Activated T-cell treated with anti-CD3 and anti-CD28 coated beads, Interleukin-2, amount 50 U/mL, for 72 hours (primary cell): ENCODE measurements at places on chromosomes 6 and 20. TPM values are rescaled to one million over a fixed set of nuclear protein-coding genes. Genes with fewer than 3 reads are reported as not detected.

The VSTM2L gene
- total RNA-seq: not detected

The TMEM170B gene
- 1.6 TPM for total RNA-seq

The OXT gene
- total RNA-seq: 1.2 TPM

The FOXF2 gene
- not detected for total RNA-seq

The ULBP2 gene
- 1.00 TPM for total RNA-seq

The PCSK2 gene
- not detected for total RNA-seq

The ADGRF1 gene
- not detected for total RNA-seq

The FAM162B gene
- total RNA-seq: not detected

The C6orf141 gene
- total RNA-seq: 0.67 TPM

The CFB gene
- total RNA-seq: 3.5 TPM

The PRSS35 gene
- total RNA-seq: not detected

The RSPO4 gene
- 0.12 TPM for total RNA-seq

The TSHZ2 gene
- total RNA-seq: 56.7 TPM

The STXBP5 gene
- 22.1 TPM for total RNA-seq

The NHLRC1 gene
- total RNA-seq: 0.14 TPM

The DDRGK1 gene
- 83.6 TPM for total RNA-seq

The CD24 gene
- total RNA-seq: 1.3 TPM

The SS18L1 gene
- total RNA-seq: 19.8 TPM

The F13A1 gene
- not detected for total RNA-seq

The CDYL gene
- 40.8 TPM for total RNA-seq

The TMC2 gene
- total RNA-seq: not detected

The MYCT1 gene
- not detected for total RNA-seq

The TRIM10 gene
- not detected for total RNA-seq

The MMS22L gene
- 47.3 TPM for total RNA-seq

The SPATA25 gene
- total RNA-seq: 0.46 TPM

The LY6G6C gene
- 0.25 TPM for total RNA-seq

The COMMD7 gene
- total RNA-seq: 51.8 TPM

The APOM gene
- 6.0 TPM for total RNA-seq

The HLA-DQA1 gene
- 2.2 TPM for total RNA-seq
